GM23338 (cell line): ENCODE measurements at places on chromosomes 5 and 9. TPM values are rescaled to one million over a fixed set of nuclear protein-coding genes. Genes with fewer than 3 reads are reported as not detected.

GRCh38 chr5:144433893-144434292 is 263.2 kb downstream of the KCTD16 start:
- no peak for DNase-seq

GRCh38 chr9:76603931-76604570 is 145.1 kb downstream of the GCNT1 start:
- DNase-seq = no peak

DNA sequence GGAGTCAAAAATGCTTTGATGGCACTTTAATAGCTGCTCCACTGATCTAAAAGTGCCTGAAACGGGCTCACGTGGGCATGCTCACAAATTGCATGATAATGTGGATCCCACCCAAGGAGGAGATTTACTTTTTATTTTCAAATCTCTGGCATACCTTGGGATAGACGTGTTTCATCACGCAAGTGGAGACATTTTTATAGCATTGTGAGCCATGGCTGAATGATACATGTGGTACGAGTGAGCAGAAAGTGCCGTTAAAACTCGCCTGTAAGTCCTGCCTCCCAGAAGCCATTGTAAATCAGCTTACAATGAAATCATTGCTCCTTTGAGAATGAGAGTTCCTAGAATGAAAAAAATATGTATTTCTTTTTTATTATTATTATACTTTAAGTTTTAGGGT is 514.7 kb downstream of the MAT2B start:
- no peak for DNase-seq

DNA sequence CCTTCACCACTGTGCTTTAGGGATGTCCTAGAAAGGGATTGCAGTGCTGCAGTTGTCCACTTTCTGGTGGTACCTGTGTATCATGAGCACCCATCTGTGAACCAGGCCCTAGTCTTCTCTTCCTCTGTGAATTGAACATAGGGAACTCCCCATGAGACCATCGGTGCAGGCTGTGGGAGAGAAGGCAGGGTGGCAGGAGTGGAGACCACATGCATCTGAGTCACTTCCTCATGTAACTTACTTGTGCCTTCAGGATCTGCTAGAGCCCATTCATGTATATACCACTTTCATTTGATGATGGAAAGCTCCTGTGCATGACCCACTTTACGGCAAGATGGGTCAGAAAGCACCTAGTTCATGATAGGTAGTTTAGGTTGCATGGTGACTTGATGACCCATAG is 478.1 kb upstream of the CDH9 start:
- no peak for DNase-seq

Gene ANKRD18B
- total RNA-seq = 4.1 and 6.4 TPM in 2 replicates

Gene FAM78A
- total RNA-seq = 2.1 and 2.2 TPM in 2 replicates

Gene PCDH1
- 155 and 183 TPM in 2 replicates for total RNA-seq
